ENCODE measurements at places on chromosomes 2 and 18. TPM values are rescaled to one million over a fixed set of nuclear protein-coding genes. Genes with fewer than 3 reads are reported as not detected.
A peak's percentile ranks its signal among the peaks of the same experiment; 100 is the strongest.

GRCh38 chr2:120629241-120629895, 106.3 kb upstream of the GLI2 start:
- DNase-seq: peak; percentile 40

- no peak for DNase-seq
Measured at GRCh38 chr2:121960251-121960650, 204.8 kb downstream of the TSN start.

Gene POTEJ
- not detected for total RNA-seq

Gene CHRND
- total RNA-seq: not detected

DNA sequence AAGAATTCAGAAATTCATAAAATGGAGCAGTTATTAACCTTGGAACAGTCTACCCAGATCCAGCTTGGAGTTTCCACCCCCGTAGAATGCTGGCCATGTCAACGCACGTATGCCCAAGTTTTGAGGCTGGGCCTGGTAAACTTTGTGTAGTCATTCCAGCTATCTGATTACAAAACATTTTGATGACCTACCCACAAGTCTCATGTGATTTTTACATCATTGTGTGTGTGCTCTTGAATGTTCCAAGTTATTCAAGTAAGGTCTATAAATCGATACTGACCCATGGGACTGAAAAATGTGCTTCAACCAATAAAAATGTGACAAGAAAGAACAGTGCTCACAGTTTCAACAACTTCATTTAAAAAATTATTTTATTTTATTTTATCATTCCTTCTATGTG, 32.5 kb upstream of the ICOS start:
- DNase-seq: no peak

Gene ATP6V1B1
- total RNA-seq: 1.3 TPM

Gene ACKR3
- total RNA-seq: 90.5 TPM

- DNase-seq: no peak
Measured at GRCh38 chr2:28406276-28407096, 13.8 kb downstream of the FOSL2 start.

DNA sequence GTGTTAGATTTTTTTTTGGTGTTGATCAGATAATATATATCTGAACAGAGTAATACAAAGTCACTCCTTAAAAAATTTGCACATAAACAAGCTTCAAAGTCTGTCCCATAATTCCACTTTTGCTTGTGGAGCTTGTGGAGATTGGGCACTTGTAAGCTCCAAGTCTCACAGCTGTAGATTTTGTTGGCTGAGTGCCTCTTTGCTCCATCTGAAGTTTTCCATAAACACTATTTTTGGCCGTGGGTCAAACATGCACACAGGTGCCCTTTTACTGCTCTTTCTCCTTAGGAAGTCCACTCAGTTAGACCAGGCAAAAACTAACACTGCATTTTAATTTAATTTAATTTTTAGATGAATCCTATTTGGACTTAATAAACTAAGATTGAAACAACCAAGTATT, 3.6 kb upstream of the KCNJ13 start:
- no peak for DNase-seq

Gene PROKR1
- total RNA-seq: 0.18 TPM

- no peak for DNase-seq
Measured at GRCh38 chr2:86000938-86001312, 104.8 kb downstream of the POLR1A start.

DNA sequence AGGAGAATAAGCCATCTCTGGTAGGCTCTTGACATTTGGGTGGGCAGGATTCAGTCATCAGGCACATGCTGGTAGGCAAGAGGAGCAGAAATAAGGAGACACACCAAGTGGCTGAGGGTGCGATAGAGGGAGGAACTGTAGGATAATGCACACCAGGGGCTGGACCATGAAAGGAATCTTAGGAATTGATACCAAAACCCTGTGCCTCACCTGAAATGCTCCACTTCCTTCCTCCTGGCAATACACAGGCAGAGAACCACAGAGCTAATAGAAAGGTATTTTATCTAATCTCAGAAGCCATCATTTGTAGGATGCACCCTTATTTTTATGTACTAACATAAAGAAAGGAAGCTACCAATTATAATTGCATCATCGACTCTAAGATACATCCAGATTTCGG, 4.4 kb upstream of the CYP1B1 start:
- DNase-seq: no peak

Gene FTCDNL1
- 2.3 TPM for total RNA-seq

DNA sequence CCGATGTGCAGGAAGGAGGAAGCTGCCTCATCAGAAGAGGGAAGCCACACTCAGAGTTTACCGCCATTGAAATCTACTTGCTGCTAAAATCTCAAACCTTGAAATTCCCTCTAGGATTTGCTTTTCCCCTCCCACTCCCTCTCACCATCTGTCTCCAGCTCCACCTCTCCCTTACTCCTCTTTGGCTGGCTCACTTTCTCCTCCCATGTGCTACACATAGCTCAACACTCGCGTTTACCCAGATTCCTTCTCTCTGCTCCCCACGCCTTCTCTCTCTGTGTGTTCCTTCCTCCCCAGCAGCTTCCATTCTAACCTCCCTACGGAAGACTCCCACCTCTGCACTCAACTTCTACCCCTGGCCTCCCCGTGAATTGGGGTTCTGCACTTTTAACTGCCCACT, 143.1 kb downstream of the DNER start:
- no peak for DNase-seq

DNA sequence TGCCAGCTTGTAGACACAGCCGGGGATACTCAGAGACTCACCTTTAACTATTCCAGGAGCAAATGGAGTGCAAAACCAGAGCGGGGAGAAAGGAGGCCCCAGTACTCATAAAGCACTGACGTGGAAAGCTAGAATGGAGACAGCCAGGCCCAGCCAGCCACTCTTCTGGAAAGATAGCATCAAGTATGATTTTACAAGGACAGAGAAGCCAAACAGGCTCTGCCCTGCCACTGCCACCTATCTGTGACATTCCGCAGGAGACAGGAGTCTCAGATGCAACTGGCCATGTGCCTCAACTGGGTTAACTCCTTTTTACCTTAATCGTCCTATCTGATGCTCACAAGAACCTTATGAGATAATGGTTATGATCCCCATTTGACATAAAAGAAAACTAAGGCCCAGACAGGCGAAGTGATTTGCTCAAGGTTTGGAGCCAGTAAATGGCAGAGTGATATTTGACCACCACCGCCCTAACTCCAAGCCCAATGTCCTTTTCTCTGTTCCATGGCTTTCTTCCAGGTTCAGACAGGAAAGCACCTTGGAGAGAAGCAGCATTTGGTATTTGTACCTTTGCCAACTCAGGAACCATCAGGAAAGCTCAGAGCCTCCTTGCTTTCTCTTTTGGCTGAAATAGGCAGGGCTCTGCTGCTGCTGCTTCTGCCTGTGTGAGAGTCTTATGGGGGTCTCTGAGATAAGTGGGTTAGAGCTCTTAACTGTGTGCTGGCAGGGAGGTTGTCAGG, 15.6 kb downstream of the KIF3C start:
- DNase-seq: no peak

Gene MPP4
- total RNA-seq: 0.27 TPM

DNA sequence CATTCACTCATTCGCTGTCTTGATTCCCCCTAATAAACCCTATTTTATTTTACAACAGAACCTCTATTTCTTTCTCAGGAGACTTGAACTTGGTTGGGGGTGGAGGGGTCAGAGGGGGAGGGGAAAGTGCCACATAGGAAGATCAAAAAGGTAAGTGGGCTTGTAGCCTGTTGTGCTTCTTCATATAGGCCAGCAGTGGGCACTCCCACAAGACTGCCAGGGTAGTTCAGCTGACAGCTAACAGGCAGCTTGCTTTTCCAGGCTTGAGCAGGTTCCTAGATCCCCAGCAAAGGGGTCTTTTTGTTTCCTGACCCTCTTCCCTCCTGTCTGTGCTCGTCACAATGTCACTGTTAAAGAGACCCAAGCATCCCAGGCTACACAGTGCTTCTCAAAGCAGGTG, 829 bp upstream of the KIAA2012 start:
- no peak for DNase-seq

- DNase-seq: no peak
Measured at GRCh38 chr18:36481935-36482334, 184.4 kb downstream of the FHOD3 start.

DNA sequence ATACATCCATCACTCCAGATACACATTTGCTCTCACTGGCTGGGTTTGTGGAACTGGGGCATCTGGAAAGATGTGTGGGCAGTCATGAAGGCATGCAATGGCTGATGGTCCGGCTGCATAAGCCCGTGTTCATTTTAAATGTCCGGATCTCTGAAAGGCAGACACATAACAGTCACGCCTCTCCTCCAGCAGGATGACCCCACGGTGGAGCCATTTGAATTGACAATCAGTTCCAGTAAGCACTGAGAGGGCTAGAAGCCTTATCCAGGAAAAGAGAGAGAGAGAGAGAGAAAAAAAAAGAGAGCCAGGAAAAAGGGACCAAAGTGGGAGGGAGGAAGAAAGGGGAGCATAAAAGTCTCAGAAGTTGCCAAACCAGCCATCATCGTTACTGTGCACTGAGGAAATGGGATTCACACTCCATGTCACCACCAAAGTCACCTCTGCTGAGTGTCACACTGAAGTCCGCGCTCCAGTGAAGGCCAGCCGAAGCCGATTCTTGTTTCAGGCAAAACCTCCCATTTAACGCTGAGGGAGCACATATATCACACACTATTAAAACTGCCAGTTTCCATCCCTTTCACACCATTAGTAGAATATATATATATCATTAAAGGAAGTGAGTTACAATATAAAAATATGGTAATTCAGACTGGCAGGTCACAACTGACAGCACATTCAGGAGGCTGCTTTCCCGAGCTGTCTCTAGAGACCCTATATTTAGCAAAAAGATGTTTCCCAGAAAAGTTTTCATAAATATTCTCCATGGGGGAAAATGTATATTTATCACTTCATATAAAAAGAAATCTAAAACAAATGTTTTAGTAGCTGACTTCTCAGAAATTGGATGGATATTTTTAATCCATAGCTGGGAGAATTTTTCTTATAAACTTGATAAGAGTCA, 142.0 kb downstream of the ACTR3 start:
- no peak for DNase-seq

Gene FEV
- total RNA-seq: not detected

Gene PTPRN
- total RNA-seq: 0.58 TPM

Gene SCN9A
- 25.5 TPM for total RNA-seq

GRCh38 chr2:240165661-240166060, 25.2 kb upstream of the OTOS start:
- peak; percentile 18 for DNase-seq

DNA sequence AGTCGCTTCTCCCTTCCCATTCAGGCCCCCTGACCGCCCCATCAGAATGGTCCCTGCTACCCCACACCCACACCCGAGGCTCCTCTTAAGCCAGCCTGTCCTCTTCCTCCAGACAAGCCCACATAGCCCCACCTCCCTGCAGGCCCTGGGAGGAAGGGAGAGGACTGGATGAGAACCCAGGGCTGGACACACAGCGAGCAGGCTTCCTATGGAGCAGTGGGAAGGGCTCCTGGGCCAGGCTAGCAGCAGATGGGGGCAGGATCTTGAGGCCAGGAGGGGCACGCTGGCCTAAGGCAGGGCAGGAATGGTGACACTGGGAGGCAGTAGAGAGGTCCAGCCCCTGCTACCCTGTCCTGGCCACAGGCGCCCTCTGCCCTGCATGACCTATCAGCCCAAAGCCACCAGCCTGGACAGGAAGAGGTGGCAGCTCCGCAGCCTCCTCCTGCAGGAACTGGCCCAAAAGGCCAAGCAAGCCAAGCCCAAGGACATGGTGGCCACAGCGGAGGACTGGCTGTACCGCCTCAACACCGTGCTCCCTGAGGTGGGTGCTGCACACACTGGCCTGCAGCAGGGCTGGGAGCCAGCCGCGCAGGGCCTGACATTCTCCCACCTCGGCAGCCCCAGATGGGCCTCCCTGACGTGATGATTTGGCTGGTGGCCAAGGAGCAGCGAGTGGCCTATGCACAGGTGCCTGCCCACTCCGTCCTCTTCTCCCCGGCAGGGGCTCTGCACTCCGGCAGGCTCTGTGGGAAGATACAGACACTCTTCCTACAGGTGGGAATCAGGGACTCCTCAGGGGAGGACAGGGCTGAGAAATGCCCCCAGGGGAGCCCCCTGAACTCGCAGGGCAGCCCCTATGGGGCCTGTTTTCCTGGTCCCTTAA, 43.3 kb downstream of the FER1L5 start:
- no peak for DNase-seq

DNA sequence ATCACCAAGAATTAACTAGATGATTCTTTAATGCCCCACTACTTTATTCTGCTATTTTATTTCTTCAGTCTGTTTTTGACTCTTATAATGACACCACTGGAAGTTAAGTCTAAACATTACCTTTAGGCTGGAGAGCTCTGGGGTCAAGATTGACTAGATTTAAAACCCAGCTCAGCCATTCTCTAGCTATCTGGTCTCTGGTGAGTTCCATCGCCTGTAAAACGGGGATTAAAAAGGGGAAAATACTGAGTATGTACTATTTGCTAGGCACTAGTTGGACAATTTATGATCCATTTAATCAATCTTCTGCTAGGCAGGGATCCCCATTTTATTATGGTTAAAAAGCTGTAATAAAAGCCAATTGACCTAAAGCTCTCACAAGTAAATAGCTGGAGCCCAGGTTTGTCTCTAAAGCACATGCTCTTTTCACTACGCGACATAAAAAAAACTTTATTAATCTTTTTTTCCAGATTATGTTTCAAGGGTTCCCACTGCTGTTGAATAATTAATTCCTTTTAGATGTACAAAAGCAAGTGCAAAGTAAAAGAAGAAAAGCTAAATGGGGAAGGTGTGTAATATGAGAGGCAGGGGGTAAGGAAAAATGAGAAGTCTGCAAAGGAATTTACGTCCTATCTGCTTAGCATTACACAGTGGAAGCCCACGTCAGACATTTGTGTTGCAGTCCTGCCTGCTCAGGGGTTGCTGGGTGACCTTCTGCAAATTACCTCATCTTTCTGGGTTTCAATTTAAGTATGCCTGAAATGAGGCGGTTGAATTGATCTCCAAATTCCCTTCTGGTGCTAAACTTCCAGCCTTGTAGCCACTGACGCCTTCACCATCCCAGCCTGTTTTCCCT, 918 bp upstream of the NABP1 start:
- DNase-seq: no peak

- no peak for DNase-seq
Measured at GRCh38 chr2:3785220-3785889, 82.0 kb downstream of the DCDC2C start.

- peak; percentile 57 for DNase-seq
Measured at GRCh38 chr18:49645841-49646351, 84.0 kb downstream of the LIPG start.

Gene DNAH6
- total RNA-seq: 2.0 TPM

- DNase-seq: no peak
Measured at GRCh38 chr2:221569425-221569845, 2.7 kb downstream of the EPHA4 start.

DNA sequence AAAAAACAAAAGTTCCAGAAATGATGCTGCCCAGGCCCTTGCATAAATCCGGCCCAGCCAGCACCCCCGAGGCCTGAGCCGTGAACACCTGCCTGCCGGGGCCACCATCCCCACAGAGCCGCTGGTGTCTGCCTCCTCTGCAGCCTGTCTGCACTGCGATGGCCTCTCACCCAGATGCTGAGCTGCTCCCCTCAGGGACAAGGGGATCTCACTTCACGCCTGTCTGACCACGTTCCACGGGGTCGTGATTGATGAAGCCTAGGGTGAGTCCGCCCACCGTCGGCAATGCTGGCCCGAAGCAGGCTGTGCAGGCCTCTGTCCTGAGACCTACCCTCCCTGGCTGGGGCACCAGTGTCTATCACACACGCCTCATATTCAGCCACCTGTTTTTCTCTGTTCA, 444.2 kb downstream of the EIPR1 start:
- DNase-seq: no peak

Gene RALB
- total RNA-seq: 52.8 TPM

GRCh38 chr2:185618625-185619024, 120.0 kb upstream of the FSIP2 start:
- no peak for DNase-seq

Measured in sciatic nerve (tissue), 2 donors.